ENCODE measurements at places on chromosomes 7 and 10. TPM values are rescaled to one million over a fixed set of nuclear protein-coding genes. Genes with fewer than 3 reads are reported as not detected.

GRCh38 chr7:105118612-105119600 is 104.9 kb downstream of the KMT2E start:
- no peak for DNase-seq

DNA sequence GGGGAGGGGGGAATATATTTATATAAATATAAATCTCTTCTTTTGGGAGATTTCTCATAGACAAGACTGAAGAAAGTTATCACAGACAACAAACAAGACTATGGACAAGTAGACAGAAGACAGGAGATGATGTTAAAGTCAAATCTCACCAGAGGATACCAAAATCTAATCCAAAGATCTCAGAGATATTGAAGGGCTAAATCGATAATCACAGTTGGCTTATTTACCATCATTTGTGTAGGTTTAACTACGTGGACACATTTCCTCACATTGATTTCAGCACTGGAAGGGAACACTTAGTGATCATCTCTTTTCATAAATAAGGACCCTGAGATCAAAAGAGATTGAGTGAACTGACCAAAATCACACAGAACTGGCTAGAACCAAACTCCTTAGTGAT is 2.7 kb upstream of the INPP5F start:
- no peak for DNase-seq

GRCh38 chr7:136114966-136115762 is 138.0 kb upstream of the MTPN start:
- no peak for DNase-seq

The VSTM4 gene
- polyA plus RNA-seq = 32.0 TPM

- DNase-seq = no peak
These were observed 43.2 kb upstream of the TMEM236 start for GRCh38 chr10:17708821-17709220.

DNA sequence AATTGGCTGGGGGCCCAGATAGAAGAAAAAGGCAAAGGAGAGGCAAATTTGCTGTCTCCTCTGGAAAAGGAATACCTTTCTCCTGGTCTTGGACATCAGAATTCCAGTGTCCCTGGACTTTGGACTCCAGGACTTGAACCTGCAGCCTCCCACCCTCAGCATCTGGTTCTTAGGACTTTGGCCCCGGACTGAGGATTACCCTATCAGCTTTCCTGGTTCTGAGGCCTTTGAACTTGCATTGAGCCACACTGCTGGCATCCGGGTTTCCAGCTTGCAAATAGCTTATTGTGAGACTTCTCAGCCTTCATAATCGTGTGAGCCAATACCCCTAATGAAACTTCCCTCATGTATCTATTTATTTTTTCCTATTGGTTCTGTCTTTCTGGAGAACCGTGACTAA is 68.3 kb downstream of the DNAH11 start:
- no peak for DNase-seq

- DNase-seq = no peak
These were observed 158.4 kb upstream of the ZNF32 start for GRCh38 chr10:43806831-43807640.
